ENCODE measurements at places on chromosomes 6 and 20. TPM values are rescaled to one million over a fixed set of nuclear protein-coding genes. Genes with fewer than 3 reads are reported as not detected.

- DNase-seq = no peak
Observed at GRCh38 chr20:10921491-10922010, 247.8 kb upstream of the JAG1 start.

DNA sequence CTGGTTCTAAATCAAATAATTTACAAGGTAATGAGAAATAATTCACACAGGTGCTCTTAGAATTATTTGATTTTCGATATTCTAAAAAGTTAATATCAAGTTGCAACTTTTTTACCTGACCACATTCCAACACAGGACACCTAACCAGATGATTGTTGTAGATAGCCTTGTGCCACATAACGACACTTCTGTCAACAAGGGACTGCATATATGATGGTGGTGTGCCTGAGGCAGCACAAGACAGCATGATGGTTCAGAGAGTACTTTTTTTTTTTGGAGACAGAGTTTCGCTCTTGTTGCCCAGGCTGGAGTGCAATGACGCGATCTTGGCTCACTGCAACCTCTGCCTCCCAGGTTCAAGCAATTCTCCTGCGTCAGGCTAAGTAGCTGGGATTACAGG lies 66.2 kb upstream of the TMEM30A start:
- no peak for DNase-seq

GRCh38 chr6:134363323-134364039 lies 45.6 kb upstream of the SGK1 start:
- no peak for DNase-seq

DNA sequence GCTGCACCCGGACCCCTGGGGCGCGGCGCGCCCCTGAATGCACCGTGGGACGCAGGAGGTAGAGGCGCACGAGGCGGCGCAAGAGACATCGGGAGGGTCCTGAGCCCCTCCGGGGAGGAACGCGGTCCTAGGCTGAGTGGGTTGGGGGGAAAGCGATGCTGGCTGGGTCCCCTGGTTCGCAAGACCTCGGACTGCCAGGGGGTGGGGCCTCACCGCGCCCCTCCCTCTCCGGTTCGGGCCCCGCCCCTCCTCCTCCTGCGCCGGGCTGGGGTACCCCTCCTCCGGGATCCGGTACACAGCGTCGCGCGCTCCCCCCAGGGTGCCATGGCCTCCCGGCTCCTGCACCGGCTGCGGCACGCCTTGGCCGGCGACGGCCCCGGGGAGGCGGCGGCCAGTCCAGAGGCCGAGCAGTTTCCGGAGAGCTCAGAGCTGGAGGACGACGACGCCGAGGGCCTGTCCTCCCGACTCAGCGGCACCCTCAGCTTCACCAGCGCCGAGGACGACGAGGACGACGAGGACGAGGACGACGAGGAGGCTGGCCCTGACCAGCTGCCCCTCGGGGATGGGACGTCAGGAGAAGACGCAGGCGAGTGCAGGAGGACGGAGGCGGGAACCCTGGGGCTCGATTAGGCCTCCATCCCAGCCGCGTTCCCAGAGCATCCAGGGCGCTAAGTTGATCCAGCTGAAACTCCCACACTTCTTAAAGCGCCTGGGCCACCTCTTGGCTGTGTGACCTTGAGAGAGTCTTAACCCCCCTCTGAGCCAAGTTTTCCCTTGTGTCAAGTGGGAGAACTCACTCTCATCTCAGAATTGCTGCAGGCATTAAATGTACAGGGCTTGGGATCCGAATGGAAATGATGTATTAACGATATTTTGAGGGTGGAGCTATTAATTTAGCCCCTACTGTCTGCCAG lies 541 bp downstream of the SNX21 start:
- DNase-seq = peak; percentile 39

GRCh38 chr6:74507649-74508048 lies 698.2 kb downstream of the COL12A1 start:
- no peak for DNase-seq

DACT2 gene
- total RNA-seq = not detected

GRCh38 chr6:41656002-41656691 lies 17.9 kb downstream of the MDFI start:
- DNase-seq = no peak

GRCh38 chr20:26167499-26167898 lies 470.8 kb upstream of the ZNF337 start:
- no peak for DNase-seq

DNA sequence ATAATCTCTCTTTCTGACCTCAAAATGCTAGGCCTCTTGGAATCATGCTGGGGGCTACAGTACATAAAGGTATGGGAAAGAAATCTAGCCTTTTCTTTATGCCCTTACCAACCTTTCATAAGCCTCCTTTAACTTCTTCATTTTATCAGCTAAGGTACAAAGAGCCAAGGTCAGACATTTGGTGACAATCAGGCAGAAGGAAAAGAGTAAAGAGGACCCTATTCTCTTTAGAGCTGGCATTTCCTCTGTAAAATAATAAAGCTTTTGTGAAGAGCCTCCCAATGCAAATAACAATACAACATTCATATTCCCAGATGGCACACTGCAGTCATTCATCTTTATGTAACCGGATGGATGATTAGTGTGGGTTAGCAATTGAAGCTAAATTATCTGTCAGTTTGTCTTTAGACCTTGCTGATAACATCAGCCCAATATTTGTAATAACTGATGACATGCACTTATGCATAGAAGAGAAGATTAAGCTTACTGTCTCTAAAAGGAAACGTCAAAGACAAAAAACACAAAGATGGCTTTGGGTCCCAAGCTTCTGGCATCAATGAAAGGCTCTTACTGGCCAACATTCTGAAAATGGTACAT lies 163.1 kb downstream of the IBTK start:
- DNase-seq = no peak

HSPA12B gene
- not detected for total RNA-seq

- DNase-seq = no peak
Observed at GRCh38 chr6:136750696-136751521, 41.4 kb downstream of the MAP3K5 start.

- peak; percentile 63 for DNase-seq
Observed at GRCh38 chr20:34037121-34037520, 43.4 kb downstream of the RALY start.

BACH2 gene
- 61.3 TPM for total RNA-seq

DNA sequence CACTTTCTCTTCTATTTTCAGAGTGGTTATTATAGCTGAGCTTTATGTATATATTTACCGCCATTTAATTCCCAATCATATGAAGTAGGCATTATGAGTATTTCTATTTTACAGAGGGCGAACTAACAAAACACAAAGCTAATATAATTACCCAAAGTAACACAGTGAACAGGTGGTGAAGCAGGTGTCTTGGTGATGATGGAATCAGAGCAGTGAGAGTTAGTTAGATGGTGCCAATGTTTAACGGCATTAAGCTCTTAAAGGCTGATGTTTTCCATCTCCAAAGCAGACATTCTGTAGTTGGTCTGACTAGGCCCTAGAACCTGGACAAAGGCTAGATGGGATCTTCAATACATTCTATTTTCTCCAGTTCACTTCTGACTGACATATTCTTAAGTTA lies 551.1 kb upstream of the SYNCRIP start:
- DNase-seq = no peak

- no peak for DNase-seq
Observed at GRCh38 chr20:48849299-48849698, 21.5 kb upstream of the PREX1 start.

GRCh38 chr6:128139519-128139918 lies 238.7 kb upstream of the THEMIS start:
- DNase-seq = no peak

DCDC2 gene
- not detected for total RNA-seq

NHLRC1 gene
- total RNA-seq = 0.32 TPM

- DNase-seq = no peak
Observed at GRCh38 chr6:74366634-74367033, 670.6 kb downstream of the CD109 start.

GRCh38 chr6:88474720-88475119 lies 308.6 kb upstream of the CNR1 start:
- no peak for DNase-seq
